ENCODE measurements at places on chromosomes 11 and 22. TPM values are rescaled to one million over a fixed set of nuclear protein-coding genes. Genes with fewer than 3 reads are reported as not detected.

The WT1 gene
- not detected for total RNA-seq

The CTSC gene
- total RNA-seq: 124 TPM

The MMP13 gene
- not detected for total RNA-seq

The FOXRED2 gene
- total RNA-seq: 42.4 TPM

The CEP126 gene
- 6.0 TPM for total RNA-seq

The GLYAT gene
- not detected for total RNA-seq

The DNAJB7 gene
- total RNA-seq: not detected

The OR6T1 gene
- not detected for total RNA-seq

The POTEH gene
- not detected for total RNA-seq

The ARHGAP8 gene
- total RNA-seq: 114 TPM

The SPI1 gene
- not detected for total RNA-seq

The DAGLA gene
- 8.3 TPM for total RNA-seq

The SMARCB1 gene
- 61.7 TPM for total RNA-seq

DNA sequence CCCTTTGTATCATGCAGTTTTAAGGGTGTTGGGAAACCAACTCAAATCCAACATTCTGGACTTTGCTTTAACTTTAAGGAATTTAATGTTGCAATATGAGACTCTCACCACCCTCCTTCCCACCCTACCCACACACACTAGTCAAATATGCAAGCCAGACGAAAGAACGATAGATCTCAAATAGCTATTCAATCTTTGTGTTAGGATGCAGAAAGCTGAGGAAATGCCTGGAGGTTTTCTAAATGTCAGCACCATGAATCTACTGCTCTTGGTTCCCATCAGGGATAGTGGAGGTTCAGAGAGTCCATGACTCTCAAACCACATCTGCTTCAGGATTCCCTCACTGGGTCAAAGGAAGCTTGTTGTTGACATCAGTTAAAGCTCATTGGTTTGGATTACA lies 33.7 kb downstream of the EXPH5 start:
- H3K4me3 ChIP-seq: no peak overlapping the region
- no peaks in the 10 kb centered on the region for H3K36me3 ChIP-seq
- H3K27ac ChIP-seq: no peak overlapping the region
- H3K27me3 ChIP-seq: no peaks in the 10 kb centered on the region
- H3K4me1 ChIP-seq: no peaks in the 10 kb centered on the region
- DNase-seq: no peak

DNA sequence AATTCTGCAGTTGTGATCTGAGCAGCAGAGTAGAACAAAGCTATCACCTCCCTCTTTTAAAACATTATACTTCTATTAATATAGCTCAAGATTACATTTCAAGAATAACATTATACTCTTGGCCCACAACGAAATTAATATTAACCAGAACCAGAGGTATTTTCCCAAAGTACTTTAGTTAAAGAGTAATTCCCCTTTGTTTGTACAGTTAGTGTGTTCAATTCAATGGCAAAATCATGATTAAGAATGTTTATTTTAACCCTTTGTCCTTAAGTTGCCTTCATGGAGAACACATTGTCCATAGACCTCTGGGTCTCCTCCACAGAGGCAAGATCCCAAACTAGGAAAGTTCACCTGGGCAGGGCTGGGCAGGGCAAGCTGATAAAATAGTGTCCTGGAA lies 88.0 kb upstream of the CSNK2A3 start:
- H3K4me3 ChIP-seq: no peak overlapping the region
- H3K4me1 ChIP-seq: no peaks in the 10 kb centered on the region
- H3K36me3 ChIP-seq: no peaks in the 10 kb centered on the region
- no peak for DNase-seq
- no peak overlapping the region for H3K27ac ChIP-seq

GRCh38 chr22:44365191-44365590 lies 52.4 kb upstream of the SHISAL1 start:
- no peaks in the 10 kb centered on the region for H3K36me3 ChIP-seq
- H3K4me1 ChIP-seq: peaks cover 44% of the 10 kb centered on the region
- no peak overlapping the region for H3K4me3 ChIP-seq
- H3K27me3 ChIP-seq: no peaks in the 10 kb centered on the region
- H3K27ac ChIP-seq: no peak overlapping the region

DNA sequence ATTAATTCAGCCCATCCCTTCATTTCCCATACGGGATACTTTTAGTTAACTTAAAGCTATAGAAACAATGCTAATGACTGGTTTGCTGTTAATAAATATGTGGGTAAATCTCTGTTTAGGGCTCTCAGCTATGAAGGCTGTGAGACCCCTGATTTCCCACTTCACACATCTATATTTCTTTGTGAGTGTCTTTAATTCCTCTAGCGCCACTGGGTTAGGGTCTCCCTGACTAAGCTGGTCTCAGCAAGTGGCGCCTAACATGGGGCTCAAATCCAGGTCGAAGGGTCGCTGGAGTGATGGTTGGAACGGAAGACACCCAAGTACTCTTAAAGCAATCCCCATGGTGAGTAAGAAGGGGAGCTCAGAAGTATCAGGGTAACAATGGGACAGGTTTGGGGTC lies 14.4 kb upstream of the OOSP1 start:
- no peak for DNase-seq
- no peak overlapping the region for H3K4me3 ChIP-seq
- no peaks in the 10 kb centered on the region for H3K4me1 ChIP-seq
- H3K36me3 ChIP-seq: no peaks in the 10 kb centered on the region
- no peak overlapping the region for H3K27ac ChIP-seq

GRCh38 chr22:37639771-37640590 lies 512 bp downstream of the SH3BP1 start:
- no peak overlapping the region for H3K27ac ChIP-seq
- DNase-seq: no peak
- 0 out of 2 replicates have a peak, but pooled peaks cover 4% of the 10 kb centered on the region for H3K36me3 ChIP-seq
- H3K4me1 ChIP-seq: peaks cover 32% of the 10 kb centered on the region
- peak overlapping the region; percentile 70 for H3K4me3 ChIP-seq

DNA sequence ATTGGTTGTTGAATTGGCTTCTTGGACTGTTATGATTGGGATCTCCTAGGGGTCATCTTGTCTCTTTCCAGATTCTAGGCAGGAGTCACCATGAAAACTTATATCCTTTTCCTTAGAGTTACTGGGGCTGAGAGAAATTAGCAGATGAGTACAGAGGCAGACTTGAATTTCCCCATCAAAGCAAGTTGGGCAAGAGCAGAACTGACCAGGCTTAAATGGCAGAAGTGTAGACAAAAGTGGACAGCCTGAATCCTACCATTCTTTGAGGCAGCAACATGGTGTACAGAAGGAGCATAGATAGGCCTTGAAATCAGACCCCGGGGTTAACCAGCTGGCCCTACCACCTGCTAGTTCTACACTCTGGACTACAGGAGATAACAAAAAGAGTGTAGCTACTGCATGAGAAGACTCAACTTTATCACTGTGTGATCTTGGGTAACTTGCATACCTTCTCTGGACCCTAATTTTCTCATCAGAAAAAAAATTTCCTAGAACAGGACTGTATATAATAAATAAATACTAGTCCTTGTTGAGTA lies 427.4 kb upstream of the CADM1 start:
- no peaks in the 10 kb centered on the region for H3K4me1 ChIP-seq
- no peak overlapping the region for H3K27ac ChIP-seq
- H3K4me3 ChIP-seq: no peak overlapping the region
- H3K27me3 ChIP-seq: no peaks in the 10 kb centered on the region
- DNase-seq: no peak

GRCh38 chr22:20982563-20982882 lies 426 bp downstream of the LZTR1 start:
- H3K36me3 ChIP-seq: no peaks in the 10 kb centered on the region
- no peak overlapping the region for H3K27ac ChIP-seq
- no peaks in the 10 kb centered on the region for H3K27me3 ChIP-seq
- peaks cover 8% of the 10 kb centered on the region for H3K4me1 ChIP-seq
- no peak for DNase-seq

- peaks cover 14% of the 10 kb centered on the region for H3K4me1 ChIP-seq
- no peak overlapping the region for H3K4me3 ChIP-seq
- H3K36me3 ChIP-seq: peaks cover 15% of the 10 kb centered on the region
- DNase-seq: no peak
- peak overlapping the region; percentile 56 for H3K27ac ChIP-seq
These were observed 17.3 kb downstream of the TTC17 start for GRCh38 chr11:43376065-43376464.

DNA sequence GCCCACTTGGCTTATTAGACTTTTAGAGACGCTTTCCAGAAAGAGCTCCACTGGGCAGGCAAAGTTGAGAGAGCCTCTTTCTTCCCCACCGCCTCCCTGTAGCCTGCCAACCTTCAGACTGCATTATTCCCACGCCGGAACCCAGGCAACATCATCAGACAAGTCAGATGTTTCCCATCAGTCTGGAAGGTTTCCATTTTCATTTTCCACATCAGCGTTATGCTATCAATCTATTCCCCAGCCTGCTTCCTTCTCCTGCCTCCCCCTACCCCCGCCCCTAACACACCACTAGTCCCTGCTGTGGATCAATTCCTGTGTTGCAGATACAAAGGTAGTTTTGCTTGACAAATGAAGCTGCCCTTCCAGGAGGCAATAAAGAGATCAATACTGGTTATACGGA lies 184.8 kb downstream of the DSCAML1 start:
- peaks cover 96% of the 10 kb centered on the region for H3K27me3 ChIP-seq
- DNase-seq: no peak
- no peak overlapping the region for H3K27ac ChIP-seq
- H3K36me3 ChIP-seq: no peaks in the 10 kb centered on the region
- no peaks in the 10 kb centered on the region for H3K4me1 ChIP-seq

DNA sequence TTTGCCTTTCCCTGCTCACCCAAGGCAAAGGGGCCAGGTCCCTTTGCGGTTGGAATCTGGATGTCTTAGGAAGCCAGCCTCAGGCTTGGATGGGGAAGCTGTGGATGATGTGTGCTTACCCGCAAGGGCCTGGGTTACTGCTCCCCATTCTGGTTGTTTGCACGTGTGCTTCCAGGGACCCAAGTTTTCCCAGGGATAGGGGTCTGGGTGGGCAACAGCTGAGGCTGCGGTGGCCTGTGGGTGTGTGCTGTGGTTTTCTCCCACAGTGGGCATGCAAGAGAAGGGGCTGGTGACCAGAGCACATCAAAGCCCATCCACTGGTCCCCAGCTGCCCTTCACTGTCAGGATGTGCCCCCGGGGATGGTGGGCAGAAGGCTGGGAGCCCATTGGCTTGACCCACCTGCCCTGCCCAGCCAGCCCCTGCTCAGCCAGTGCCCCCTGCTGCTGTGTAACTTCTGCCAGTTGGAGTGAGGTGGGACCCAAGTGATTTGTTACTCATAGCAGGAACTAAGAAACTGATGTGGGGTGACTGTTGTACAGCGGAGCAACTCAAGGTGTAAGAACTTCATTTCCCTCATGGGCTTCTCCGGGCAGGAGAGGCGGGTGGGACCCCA lies 3.3 kb downstream of the CAPN5 start:
- H3K27me3 ChIP-seq: no peaks in the 10 kb centered on the region
- H3K4me3 ChIP-seq: no peak overlapping the region
- H3K27ac ChIP-seq: no peak overlapping the region
- no peak for DNase-seq

- no peak overlapping the region for H3K4me3 ChIP-seq
- no peak for DNase-seq
- H3K27me3 ChIP-seq: no peaks in the 10 kb centered on the region
- no peaks in the 10 kb centered on the region for H3K36me3 ChIP-seq
- no peaks in the 10 kb centered on the region for H3K4me1 ChIP-seq
These were observed 870.1 kb downstream of the JRKL start for GRCh38 chr11:97259884-97260283.

DNA sequence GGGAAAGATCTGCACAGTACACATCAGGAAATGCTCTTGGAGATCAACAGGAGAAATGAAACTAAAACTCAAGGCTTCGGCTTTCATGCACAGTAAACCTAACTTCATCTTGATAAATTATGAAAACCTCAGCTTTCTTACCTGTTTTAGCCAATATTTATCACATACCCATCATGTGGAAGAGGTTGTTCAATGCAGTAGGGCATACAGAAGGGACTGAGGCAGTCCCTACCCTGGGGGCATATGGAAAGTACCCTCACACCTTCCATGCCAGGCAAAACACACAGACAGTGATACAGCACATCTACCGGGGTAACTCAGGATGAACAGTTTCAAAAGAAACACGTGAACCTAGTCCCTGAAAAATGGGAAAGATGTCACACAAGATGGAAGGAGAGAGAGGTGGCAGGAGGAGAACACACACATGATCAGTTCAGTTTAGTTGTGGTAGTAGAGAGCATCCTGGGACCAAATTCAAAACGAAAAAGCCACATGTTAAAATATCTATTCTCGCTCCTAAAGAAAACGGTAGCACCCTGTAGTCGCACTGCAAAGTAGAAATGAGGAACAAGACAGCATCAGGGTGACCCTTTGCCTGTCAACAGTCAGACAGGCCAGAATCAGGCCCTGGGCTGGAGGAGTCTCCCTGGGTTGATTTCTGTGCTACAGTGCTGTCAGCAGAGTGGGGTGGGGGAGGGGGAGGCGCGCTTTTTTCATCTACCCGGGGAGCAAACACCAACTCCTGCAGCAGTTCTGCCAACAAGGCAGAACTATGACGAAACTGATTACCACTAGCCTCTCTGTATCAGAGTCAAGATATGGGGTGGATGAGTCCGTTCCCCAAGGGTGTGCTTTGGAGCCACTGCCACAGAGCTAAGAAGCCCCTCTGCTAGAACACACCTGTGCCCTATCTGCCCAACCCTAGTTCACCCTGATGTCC lies 1.3 kb downstream of the HIRA start:
- H3K4me3 ChIP-seq: peak overlapping the region; percentile 73
- H3K27me3 ChIP-seq: no peaks in the 10 kb centered on the region
- no peak for DNase-seq
- peaks cover 8% of the 10 kb centered on the region for H3K4me1 ChIP-seq
- no peak overlapping the region for H3K27ac ChIP-seq

DNA sequence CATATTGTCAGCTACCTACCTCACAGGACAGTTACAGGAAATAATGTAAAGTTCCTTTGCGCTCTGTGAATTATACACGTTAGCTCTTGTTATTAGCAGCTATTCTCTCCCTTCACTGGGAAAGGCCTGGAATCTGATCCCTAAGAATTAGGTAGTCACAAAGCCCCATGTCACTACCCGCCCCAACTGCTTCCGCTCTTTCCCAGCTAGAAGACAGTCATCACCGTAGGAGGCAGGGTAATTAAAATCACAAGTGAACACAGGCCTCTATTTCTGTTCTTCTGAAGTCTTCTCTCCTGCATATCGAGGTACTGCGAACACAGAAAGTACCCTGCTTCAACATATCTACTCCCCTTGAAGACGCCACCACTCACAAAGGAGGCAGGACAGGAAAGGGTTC lies 12.6 kb upstream of the AHNAK start:
- peaks cover 86% of the 10 kb centered on the region for H3K4me1 ChIP-seq
- H3K4me3 ChIP-seq: no peak overlapping the region
- no peaks in the 10 kb centered on the region for H3K27me3 ChIP-seq

- no peaks in the 10 kb centered on the region for H3K27me3 ChIP-seq
- no peak overlapping the region for H3K4me3 ChIP-seq
- peaks cover 17% of the 10 kb centered on the region for H3K4me1 ChIP-seq
These were observed 63.0 kb downstream of the PTPRJ start for GRCh38 chr11:48043111-48043990.

Data from PC-9 (cell line).